ENCODE measurements at places on chromosomes 3 and 15. TPM values are rescaled to one million over a fixed set of nuclear protein-coding genes. Genes with fewer than 3 reads are reported as not detected.

DNA sequence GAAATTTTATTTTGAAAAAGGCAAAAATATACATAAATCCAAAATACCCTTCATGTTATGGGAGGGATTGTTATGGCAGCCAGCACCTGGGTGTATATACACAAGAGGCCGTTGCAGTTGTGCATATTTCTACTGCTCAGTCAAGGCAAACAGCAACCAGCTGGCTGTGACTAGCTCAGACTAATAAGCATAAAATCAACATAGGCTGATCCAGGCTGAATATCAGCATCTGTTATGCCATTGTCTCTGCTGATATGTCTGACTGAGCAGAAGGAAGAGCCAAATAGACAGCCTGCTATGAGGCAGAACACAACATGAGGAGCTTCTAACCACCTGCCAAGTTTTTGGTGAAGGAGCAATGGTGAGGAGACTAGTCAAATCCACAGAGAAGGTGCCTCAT, 457.5 kb upstream of the ALCAM start:
- no peak for DNase-seq

DNA sequence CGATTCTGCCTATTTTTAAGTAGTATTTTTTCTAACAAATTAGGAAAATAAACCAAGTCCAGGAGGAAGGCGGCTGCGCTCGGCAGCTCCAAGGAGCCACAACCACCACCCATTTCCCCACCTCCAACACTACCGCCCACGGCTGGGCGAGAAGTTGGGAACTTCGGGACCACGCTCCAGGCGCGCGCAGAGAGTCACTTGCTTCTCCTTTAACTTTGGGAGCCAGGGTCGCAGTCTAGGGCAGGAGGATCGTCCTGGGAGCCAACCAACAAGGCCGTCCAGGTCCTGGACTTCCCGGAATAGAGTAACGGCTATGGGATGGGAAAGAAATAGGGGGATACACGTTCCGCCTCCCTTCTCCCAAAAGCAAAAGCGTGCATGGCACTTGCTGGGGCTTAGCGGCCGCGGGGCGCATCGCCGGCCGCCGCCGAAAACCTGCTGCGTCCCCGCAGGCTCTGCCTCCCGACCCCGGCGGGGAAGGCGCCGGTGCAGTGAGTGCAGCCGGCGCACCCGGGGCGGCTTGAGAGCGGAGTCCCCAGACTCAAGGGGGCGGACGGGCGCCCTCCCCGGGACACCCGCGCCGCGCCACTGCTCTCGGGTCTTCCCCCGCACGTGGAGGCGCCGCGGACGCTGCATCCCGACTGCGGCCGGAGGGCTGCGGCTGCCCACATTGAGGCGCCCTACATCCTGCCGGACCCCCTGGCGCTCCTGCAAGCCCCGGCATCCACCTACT, 699 bp downstream of the MEGF11 start:
- DNase-seq = no peak

GRCh38 chr3:125587039-125587648, 8.2 kb downstream of the OSBPL11 start:
- DNase-seq = no peak

DNA sequence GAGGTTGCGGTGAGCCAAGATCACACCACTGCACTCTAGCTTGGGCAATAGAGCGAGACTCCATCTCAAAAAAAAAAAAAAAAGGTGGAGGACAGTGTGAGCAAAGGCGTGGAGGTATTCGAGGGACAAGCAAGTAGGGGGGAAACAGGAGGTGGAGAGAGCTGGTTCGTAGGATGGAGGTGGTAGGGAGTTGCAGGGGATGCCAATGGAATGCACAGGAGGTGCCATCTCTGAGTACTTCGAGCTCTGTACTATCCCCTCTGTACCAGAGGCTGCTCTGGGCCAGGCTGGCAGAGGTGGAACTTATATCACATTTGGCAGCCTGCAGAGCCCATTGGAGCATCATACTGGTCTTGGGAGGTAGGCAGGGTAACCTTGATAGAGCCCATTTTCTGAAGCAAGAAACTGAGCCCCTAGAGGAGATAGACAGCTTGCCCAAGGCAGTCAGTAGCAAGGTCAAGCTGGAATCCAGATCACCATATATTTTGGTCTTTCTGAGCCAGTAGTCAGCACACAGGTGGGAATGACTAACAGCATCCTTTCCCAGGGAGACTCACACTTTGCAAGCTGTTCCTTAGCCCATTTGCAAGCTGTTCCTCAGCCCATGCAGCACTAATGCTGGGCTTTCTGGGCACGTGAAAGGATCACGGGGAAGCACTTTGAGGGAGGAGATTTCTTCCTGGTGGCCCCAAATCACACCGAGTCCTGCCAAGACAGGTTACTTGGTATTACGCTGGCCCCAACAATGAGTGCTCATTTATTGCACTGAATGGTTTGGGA, 9.2 kb upstream of the CCDC33 start:
- no peak for DNase-seq

DNA sequence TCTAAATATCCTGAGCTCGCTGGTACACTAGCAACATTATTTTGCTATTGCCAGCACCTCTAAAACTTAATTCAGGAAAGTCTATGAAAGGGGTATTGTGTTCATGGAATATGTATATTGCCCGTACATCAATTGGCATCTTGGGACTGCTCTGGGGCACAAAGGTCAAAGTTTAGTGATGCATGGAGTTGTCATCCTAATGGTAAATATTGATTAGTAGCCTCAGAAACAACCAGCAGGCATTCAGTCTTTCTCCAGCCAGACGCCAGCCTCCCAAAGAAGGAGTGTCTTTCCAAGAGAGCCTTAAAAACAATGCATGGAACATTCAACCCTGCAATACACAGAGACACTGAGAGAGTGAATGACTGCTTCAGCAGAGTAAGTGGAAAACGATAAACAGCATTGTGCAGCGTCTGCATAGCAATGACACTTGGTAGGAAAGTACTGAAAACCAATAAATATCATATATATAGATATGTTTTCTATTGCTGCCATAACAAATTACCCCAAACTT, 377.3 kb downstream of the SHQ1 start:
- no peak for DNase-seq

- no peak for DNase-seq
Measured at GRCh38 chr15:70703096-70703878, 60.1 kb downstream of the UACA start.

Gene ITPKA
- 1.9 TPM for total RNA-seq

Gene SLC15A2
- 4.6 TPM for total RNA-seq

Gene IGDCC3
- total RNA-seq = 0.16 TPM

Gene TMEM108
- 2.4 TPM for total RNA-seq

Gene SOX14
- total RNA-seq = not detected

Gene FGF12
- 325 TPM for total RNA-seq

Gene SH3BP5
- total RNA-seq = 8.8 TPM

All from left ventricle myocardium inferior (tissue), 1 donor.